ENCODE measurements at places on chromosomes 11 and 22.

DNA sequence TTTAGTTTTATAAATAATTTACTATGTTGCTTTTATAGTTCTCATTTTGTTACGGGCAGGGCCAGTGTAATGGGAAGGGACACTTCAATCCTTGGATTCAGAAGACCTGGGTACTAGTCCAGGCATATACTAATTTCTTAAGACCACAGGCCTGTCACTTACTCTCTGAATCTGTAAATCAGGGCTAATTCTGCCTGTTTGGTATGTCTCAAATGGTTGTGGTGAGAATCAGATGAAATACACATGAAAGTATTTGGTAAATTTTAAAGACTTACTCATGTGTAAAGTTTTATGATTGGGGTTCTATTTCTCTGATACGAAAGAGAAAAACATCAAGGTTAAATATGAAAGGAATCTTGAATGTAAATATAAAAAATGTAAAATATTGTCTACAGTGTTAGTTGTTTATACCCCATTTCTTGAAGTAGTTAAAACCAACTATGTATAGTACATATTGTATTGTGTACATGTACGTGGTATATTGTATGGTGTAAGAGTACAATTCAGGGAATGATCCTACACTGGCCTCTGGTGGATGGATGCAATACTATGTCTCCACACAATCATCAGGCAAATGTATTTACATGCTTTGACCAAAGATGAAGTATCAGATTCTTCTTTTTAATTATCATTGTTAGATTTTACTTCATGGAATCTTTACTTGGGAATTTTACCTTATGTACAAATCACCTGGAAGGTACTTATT, 24.5 kb upstream of the RAG2 start:
- no peak overlapping the region for H3K27ac ChIP-seq
- H3K36me3 ChIP-seq: no peaks in the 10 kb centered on the region
- DNase-seq: no peak
- H3K4me1 ChIP-seq: peaks cover 6% of the 10 kb centered on the region

DNA sequence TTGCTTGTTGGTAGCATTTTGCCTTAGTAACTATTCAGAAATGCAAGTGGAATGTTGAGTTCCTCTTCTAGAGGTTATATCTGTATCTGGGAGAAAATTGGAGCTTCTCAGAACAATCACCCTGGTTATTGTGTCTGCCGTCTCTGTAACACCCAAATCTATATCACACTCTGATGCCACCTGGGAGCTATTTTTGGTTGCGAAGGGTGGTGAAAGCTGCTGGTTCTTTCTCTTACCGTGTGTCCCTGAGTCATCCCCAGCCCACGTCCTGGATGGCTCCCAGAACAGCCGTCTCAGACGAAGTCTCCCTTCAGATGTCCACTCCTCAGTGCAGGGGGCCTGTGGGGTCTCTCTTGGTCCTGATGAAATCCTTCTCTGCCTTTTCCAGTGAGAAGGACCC, 83.5 kb downstream of the C22orf31 start:
- no peak overlapping the region for H3K4me3 ChIP-seq
- no peak overlapping the region for H3K27ac ChIP-seq
- no peak for DNase-seq
- peaks cover 9% of the 10 kb centered on the region for H3K27me3 ChIP-seq

GRCh38 chr11:62555464-62556107, 9.0 kb upstream of the AHNAK start:
- H3K4me1 ChIP-seq: peaks cover 82% of the 10 kb centered on the region
- H3K4me3 ChIP-seq: peak overlapping the region; percentile 72
- no peaks in the 10 kb centered on the region for H3K27me3 ChIP-seq
- DNase-seq: peak; percentile 96
- H3K36me3 ChIP-seq: peaks cover 20% of the 10 kb centered on the region

DNA sequence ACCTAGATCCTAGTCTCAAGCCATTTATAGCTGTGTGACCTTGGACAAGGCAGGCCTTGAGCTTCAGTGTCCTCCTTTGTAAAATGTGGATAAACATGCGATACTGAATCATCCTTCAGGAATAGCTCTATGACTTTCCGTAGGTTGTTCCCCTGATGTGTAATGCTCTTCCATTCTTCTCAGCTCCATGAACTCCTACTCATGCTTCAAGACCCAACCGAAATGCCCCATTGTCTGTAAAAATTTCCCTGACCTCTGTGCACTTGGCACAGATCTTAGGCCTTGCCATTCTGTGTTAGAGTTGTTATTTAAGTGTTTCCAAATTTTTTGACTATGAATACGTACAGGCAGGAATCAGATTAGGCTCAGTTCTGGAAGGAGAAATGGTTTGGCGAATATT, 3.3 kb upstream of the BEST1 start:
- H3K27me3 ChIP-seq: no peaks in the 10 kb centered on the region
- no peak overlapping the region for H3K27ac ChIP-seq
- no peaks in the 10 kb centered on the region for H3K36me3 ChIP-seq
- no peak overlapping the region for H3K4me3 ChIP-seq

- no peak overlapping the region for H3K27ac ChIP-seq
- H3K4me1 ChIP-seq: peaks cover 33% of the 10 kb centered on the region
- H3K27me3 ChIP-seq: no peaks in the 10 kb centered on the region
These were observed 14.7 kb downstream of the GGA1 start for GRCh38 chr22:37623075-37624016.

GRCh38 chr11:90737444-90738050, 514.7 kb upstream of the CHORDC1 start:
- H3K4me3 ChIP-seq: no peak overlapping the region
- H3K27ac ChIP-seq: no peak overlapping the region
- no peaks in the 10 kb centered on the region for H3K4me1 ChIP-seq
- no peaks in the 10 kb centered on the region for H3K27me3 ChIP-seq

GRCh38 chr22:17918840-17919239, 105.5 kb downstream of the MICAL3 start:
- no peaks in the 10 kb centered on the region for H3K4me1 ChIP-seq
- no peaks in the 10 kb centered on the region for H3K36me3 ChIP-seq
- DNase-seq: no peak
- H3K4me3 ChIP-seq: no peak overlapping the region

DNA sequence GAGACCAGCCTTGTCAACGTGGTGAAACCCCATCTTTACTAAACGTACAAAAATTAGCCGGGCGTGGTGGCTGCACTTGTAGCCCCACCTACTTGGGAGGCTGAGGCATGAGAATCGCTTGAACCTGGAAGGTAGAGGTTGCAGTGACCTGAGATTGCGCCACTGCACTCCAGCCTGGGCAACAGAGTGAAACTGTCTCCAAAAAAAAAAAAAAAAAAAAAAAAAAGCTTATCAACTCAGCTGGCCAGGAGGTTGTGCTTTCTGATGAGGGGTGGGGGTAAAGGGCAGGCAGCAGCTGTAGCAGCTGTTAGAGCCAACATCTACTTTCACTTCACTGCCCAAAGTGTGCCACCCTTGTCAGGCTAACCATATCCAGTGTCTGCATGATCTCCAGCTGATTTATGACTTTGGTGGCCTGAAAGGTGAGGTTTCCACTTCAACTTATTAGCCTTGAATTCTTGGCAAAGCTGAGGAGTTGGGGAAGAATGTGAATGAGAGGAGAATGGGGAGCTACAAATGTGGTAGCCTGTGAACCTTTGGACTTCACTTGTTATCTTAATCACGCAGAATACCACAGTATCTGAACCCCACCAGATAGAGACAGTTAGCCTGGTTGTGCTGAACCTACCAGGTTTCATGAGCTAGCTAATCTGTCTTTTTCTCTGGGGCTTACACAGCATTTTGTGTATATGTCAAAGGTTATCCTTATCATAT, 19.6 kb downstream of the RNF121 start:
- DNase-seq: no peak
- H3K4me1 ChIP-seq: no peaks in the 10 kb centered on the region
- H3K36me3 ChIP-seq: no peaks in the 10 kb centered on the region
- no peak overlapping the region for H3K4me3 ChIP-seq
